ENCODE measurements at places on chromosomes 1 and 21.

DNA sequence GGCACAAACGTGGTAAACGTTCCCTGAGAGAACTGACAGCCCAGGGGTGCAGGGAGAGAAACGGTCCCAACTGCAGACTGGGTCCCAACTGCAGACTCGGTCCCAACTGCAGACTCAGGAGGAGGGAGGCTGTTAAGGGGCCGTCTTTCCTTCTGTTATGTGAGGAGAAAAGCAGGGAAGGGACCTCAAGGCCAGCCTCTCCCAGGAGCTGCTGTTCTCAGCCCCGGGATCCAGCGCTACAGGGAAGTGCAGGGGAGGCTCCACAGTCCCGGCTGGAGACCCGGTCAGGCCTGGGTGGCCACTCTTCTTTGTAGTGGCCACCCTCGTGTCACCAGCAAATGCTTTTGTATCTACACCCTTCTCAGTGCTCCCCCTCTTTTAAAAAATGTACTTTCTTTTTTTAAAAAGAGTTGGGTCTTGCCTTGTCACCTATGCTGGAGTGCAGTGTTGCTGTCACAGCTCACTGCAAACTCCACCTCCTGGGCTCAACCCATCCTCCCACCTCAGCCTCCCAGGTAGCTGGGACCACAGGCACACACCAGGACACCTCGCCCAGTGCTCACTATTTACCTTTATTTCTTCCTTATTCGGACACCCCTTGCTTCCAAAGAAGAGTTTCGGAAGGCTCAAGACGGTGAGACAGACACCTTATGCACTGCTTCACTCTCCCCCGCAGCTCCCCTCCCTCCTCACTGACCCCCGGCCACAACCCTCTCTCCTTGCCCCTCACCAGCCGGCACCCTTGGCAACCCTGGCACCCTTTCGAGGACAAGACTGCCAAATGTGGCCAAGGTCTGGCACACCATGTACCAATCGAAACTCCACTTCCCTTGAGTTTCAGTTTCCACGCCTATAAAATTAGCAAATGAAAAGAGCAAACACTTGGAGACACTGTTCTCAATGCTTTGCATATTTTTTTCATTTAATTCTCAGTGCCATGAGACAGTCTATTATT lies 21.8 kb downstream of the CAPN2 start:
- DNase-seq = peak; percentile 35

- DNase-seq = no peak
These were observed 9.8 kb downstream of the ACOT11 start for GRCh38 chr1:54557671-54558355.

- no peak for DNase-seq
These were observed 15.5 kb downstream of the DHCR24 start for GRCh38 chr1:54871275-54872035.

- no peak for DNase-seq
These were observed 50.3 kb downstream of the B3GALT5 start for GRCh38 chr21:39663066-39663465.

GRCh38 chr1:15364740-15365139 lies 44.9 kb upstream of the EFHD2 start:
- peak; percentile 46 for DNase-seq

DNA sequence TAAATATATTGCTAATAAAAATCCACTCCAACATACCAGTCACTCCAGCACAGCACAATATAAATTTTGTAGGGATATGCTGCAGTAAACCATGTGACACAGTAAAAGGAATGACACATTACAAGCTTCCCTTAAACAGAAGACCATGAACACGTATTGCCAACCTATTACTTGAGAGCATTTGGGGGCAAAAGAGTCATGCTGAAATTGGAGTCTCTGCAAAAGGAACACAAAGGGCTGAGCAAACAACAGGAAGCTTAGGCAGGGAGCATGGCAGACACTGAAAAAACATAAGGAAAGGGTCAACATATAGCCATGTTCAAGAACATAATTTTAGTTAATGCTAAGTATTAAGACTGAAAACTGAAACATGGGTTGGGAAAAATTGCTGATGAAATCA lies 214.5 kb downstream of the SMYD3 start:
- DNase-seq = no peak

- no peak for DNase-seq
These were observed 2.4 kb downstream of the USP21 start for GRCh38 chr1:161161652-161162051.

DNA sequence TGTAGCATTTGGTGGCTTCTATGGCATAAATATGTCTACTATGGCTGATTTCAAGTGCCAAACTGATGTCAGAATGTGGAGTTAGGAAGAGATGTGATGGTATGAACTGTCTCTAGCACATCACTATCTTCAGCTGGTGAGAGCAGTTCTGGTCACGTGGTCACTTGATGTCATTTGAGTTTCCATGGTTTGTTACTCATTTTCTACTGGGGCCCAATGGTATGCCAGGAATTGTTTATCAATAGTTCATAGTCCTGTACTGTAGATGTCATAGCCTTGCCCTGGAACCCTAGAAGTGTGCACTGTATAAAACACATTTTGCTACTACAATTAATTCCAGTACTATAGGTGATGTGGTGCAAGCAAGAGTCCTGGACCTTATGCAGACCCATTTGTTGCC lies 153.7 kb downstream of the PDE4B start:
- no peak for DNase-seq

- DNase-seq = peak; percentile 74
These were observed 48.1 kb downstream of the CDC14A start for GRCh38 chr1:100400404-100400803.

DNA sequence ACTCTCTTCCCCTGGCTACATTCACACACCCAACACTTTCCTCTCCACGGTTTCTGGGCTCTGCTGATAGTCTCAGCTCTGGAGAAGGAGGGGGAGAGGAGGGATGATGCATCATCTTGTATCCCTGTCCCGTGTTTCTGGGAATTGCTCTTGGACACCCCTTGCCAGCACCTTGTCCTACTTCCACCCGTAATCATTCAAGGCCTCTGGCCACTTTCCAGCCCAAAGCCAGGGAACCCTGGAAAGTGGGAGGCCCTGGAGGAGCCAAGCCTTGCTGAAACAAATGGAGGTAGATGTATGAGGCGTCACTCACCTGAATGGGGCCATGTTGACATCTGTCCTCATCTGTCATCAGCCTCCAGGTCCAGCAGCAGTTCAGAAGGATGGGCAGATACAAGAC lies 4.4 kb downstream of the PLEKHO1 start:
- DNase-seq = no peak

- DNase-seq = no peak
These were observed 87.7 kb downstream of the MAST2 start for GRCh38 chr1:45891087-45891486.

DNA sequence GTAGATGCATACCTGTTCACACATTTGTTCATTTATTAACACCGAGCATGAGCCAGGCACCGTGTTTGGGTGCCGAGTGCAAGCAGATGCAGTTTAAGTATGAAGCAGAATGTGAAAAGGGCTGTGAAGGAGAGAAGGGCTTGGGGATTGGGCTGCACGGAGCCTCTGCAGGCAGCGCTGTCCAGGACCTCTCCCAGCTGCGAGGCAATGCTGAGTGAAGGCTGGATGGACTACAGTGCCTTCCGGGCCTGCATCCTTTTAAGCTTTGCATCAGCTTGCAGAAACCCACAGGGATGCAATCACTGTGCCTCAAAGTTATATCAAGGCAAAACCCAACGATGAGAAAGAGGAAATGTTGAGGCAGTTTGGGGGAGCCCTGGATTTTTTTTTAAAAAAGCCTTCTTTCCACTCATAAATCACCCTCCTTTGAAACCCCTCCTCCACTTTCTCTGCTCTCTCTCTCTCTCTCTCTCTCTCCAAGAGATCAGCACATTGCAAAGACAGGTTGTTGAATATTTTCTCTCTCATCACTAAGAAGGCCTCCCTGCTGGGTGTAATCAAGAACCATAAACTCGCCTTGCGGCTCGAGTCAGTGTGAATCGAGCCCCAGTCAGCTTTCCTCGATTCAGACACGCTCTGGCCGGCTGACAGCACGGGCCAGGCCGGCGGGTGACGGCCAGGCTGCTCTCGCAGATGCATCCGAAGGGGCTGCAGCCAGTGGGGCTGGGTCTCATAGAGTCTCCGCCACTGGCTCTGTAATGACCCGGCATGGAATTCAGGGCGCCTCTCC lies 89.2 kb upstream of the POU3F1 start:
- no peak for DNase-seq

DNA sequence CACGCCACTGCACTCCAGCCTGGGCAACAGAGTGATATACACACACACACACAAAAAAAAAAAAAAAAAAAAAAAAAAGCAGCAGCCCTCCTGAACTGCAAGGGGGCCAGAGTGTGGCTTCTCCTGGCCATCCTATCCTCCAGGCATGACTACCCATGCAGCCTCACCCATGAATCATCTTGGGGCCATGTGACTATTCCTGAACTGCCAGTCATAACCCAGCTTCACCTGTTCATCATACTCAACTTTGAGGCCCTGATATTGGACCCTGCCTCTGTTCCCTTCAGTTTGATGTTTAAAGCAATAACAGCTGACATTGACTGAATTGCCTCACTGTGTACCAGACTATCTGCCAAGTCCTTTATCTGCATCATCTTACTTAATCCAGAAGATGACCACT lies 2.8 kb upstream of the HPCAL4 start:
- DNase-seq = no peak

GRCh38 chr1:107326824-107327445 lies 186.1 kb downstream of the NTNG1 start:
- DNase-seq = no peak

- DNase-seq = no peak
These were observed 26.6 kb downstream of the UBE2G2 start for GRCh38 chr21:44774972-44775371.

GRCh38 chr1:233375653-233376052 lies 48.1 kb downstream of the MAP3K21 start:
- DNase-seq = no peak

- no peak for DNase-seq
These were observed 13.8 kb downstream of the RXRG start for GRCh38 chr1:165431079-165431478.

- DNase-seq = no peak
These were observed 76.4 kb downstream of the GDAP2 start for GRCh38 chr1:117852853-117853553.

DNA sequence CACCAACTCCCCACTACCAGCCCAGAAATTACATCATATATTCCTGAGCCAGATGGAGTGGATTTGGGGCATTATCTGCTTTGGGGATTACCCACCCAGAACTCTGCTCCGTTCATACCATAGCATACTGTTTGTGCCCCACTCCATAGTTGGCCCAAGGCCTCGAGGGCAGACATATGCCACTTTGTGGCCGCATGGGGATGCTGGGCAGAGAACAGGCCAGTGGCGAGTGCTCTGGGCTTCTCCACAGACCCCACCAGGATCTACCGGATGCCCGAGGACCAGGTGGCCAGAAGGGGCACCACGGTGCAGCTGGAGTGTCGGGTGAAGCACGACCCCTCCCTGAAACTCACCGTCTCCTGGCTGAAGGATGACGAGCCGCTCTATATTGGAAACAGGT lies 68.0 kb upstream of the CNTN2 start:
- DNase-seq = no peak

- DNase-seq = no peak
These were observed 146.4 kb downstream of the FOXD2 start for GRCh38 chr1:47584249-47584648.

DNA sequence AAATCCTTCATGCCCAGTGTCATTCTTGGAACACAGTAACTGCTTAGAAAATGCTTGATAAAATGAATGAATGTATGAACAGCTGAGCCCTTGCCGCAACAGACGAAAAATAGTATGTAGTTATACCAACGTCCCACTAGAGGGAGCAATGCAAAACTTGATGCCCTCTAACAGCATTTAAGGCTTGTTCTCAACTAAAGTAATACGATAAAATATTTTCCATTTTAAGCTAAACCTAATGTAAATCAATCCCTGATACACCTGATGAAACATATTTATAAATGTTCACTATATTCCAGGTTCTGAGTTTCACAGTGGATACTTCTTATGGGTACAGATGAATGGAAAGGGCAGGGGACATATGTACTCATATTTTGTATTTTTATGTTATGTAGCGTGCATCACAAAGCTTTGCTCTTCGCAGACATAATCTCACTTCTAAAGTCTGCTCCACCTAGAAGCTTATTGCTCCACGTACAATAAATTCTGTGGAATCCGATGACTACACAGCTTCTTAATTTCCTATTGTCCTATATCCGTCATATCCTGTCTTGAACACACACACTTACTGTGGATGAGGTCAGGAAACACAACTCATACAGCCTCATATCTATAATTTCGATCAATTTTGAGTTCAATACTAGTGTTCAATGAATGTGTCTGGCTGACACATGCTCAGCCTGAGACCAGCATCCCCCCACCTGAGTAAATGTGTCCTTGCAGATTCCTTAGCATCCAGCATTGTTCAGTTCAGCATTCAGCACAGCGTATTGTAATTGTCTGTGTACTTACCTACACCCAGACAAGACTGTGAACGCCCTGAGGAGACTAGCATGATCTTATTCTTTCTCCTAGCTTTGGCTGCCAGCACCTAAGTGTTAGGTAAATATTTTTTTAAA lies 4.4 kb upstream of the UTP25 start:
- DNase-seq = peak; percentile 61

Data from GM23338 (cell line).